AG04450 (cell line): ENCODE measurements at places on chromosomes 2 and 18. TPM values are rescaled to one million over a fixed set of nuclear protein-coding genes. Genes with fewer than 3 reads are reported as not detected.

ORMDL1 gene
- polyA plus RNA-seq: 73.0 and 92.8 TPM in 2 replicates

TSPYL6 gene
- not detected in 2 replicates for polyA plus RNA-seq

GDF7 gene
- 0.01 TPM in 2 replicates for polyA plus RNA-seq

PDE1A gene
- polyA plus RNA-seq: 3.2 and 4.3 TPM in 2 replicates

ZAP70 gene
- 0.06 TPM in 1 of 2 replicates, not detected in the other for polyA plus RNA-seq

ACMSD gene
- polyA plus RNA-seq: not detected in 2 replicates

SNORC gene
- polyA plus RNA-seq: 0.48 and 0.78 TPM in 2 replicates

GKN1 gene
- polyA plus RNA-seq: not detected in 2 replicates
